ENCODE measurements at places on chromosomes 5 and 9.
A peak's percentile ranks its signal among the peaks of the same experiment; 100 is the strongest.

GRCh38 chr5:60521376-60522291, 178.3 kb downstream of the DEPDC1B start:
- DNase-seq: no peak

GRCh38 chr5:56316299-56316994, 83.3 kb upstream of the ANKRD55 start:
- DNase-seq: no peak

- DNase-seq: peak; percentile 41
Measured at GRCh38 chr9:113999256-114000062, 78.6 kb downstream of the AMBP start.

- no peak for DNase-seq
Measured at GRCh38 chr5:171595801-171596231, 176.4 kb downstream of the FGF18 start.

- DNase-seq: no peak
Measured at GRCh38 chr9:120256146-120256545, 323.8 kb downstream of the CDK5RAP2 start.

GRCh38 chr9:91376239-91376638, 14.5 kb upstream of the AUH start:
- DNase-seq: no peak

- no peak for DNase-seq
Measured at GRCh38 chr5:127041571-127041970, 11.2 kb upstream of the MARCHF3 start.

GRCh38 chr9:71571186-71571585, 197.1 kb downstream of the CEMIP2 start:
- no peak for DNase-seq

GRCh38 chr5:157486221-157486681, 26.2 kb downstream of the NIPAL4 start:
- DNase-seq: no peak

- DNase-seq: no peak
Measured at GRCh38 chr9:96085491-96086143, 210.1 kb downstream of the ERCC6L2 start.
